ENCODE measurements at places on chromosomes 2 and 18.
A peak's percentile ranks its signal among the peaks of the same experiment; 100 is the strongest.

DNA sequence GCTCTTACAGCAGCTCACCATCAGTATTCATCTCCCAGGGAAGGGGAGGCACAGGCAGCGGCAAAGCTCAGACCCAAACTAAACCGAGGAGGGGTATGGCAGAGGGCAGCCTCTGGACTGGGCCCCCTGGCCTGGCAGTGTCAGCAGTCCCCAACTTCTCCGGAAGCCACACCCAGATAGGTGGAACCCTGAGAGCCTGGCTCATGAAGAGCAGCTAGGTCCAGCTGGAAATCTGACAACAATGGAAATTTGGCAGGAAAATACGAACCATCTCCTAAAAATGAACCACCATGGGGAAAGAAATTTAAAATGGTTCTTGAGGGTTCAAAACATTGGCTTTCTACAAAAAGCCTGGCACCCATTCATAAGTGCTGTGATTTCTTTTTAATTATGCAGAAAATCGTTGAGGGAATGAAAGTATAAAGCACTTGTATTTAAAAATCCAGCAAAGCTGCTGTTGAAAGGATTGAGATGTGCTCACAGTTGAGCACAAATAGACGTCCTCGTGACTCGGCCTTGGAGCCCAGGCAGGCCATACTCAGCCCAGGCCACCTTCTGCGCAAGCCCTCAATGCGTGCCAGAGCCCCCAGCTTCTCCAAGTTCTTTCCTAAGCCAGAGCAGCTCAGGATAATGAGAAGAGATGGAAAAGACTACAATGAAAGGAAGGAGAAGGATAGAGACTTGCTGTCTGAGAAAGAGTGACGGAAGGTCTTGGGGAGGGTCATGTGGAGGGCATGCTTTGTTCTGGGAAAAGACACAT is 93.0 kb downstream of the COL6A3 start:
- H3K4me3 ChIP-seq: no peak overlapping the region
- DNase-seq: no peak

- H3K4me3 ChIP-seq: no peak overlapping the region
- no peaks in the 10 kb centered on the region for H3K4me1 ChIP-seq
- DNase-seq: no peak
- H3K27ac ChIP-seq: no peak overlapping the region
Observed at GRCh38 chr2:100796499-100797100, 23.3 kb upstream of the NPAS2 start.

DNA sequence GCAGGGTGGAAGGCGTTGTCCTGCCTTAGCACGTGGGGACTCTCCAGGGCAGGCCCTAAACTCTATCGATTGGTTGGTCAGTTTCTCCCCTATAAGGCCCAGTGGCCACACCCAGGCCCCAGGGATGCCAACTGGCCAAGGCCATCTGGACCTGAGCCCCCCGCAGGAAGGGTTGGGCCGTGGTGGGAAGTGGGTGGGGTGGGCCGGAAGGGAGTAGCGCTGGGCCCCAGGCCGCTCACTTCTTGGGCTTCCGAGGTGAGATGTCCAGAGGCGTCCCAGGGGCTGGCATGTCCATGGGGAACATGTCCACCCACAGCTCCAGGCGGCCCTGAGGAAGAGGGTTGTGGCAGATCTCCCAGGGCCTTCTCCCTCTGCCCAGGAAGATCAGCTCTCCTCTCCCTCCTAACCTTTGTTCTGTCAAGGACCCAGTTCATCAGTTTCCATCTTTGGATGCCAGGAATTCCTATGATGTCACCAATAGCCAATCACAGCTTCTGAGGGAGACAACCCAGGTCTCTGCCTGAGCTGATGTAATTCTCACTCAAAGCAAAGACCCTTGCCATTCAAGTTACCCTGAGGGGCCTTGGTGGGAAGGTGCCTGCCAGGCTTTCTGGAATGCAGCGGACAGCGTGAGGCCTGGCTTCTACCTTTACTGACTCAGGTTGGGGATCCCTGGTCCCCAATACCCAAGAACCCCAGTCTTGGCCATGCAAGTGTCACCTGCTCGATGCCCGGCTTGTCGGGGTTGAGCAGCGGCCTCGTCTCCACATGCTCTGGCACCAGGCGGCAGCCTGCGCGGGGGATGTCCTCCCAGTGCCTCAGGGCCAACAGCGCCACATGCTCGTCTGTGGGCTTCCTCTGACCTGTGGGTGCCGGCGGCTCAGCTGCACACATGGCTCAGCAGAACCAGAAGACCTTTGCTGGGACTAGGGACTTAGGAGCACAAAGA is 14.4 kb downstream of the OTOF start:
- H3K4me1 ChIP-seq: no peaks in the 10 kb centered on the region
- H3K27ac ChIP-seq: no peak overlapping the region
- H3K27me3 ChIP-seq: no peaks in the 10 kb centered on the region

GRCh38 chr2:239121600-239122012 is 273.7 kb downstream of the TWIST2 start:
- no peak overlapping the region for H3K27ac ChIP-seq
- H3K27me3 ChIP-seq: peaks cover 3% of the 10 kb centered on the region
- peaks cover 20% of the 10 kb centered on the region for H3K36me3 ChIP-seq
- peaks cover 25% of the 10 kb centered on the region for H3K4me1 ChIP-seq
- no peak overlapping the region for H3K4me3 ChIP-seq

DNA sequence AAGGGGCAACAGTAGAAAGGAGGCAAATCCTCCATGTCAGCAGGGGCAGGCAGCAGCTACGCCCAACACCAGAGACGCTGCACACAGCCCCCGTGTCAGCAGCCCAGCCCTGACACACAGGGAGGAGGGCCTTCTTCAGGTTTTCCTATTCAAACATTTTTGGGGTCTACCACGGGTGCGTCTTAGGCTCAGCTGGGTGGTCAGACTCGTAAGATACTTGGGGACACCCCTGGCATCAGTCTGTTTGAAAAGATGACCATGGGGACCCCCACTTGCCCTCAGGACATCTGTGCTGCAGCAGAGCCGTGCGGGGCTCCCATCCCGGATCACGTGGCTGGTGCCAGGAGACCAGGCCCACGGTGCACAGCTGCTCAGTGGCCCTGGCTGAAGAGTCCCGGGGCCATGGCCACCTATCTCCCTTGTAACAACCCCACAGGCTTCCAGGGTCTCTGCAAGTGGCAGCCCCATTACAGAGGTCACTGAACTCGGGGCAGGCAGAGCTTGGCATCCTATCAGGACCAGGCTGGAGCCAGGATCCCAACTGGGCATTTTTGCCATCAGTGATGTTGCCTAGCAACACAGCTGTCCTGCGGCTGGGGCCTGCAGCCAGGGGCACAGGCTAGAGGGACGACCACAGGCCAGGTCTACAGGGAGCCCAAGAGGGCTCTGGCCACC is 82.5 kb downstream of the EDAR start:
- no peak overlapping the region for H3K4me3 ChIP-seq
- H3K36me3 ChIP-seq: no peaks in the 10 kb centered on the region
- no peak overlapping the region for H3K27ac ChIP-seq

- H3K4me3 ChIP-seq: peak overlapping the region; percentile 30
- DNase-seq: no peak
- no peak overlapping the region for H3K27ac ChIP-seq
- H3K27me3 ChIP-seq: peaks cover 21% of the 10 kb centered on the region
- H3K36me3 ChIP-seq: peaks cover 2% of the 10 kb centered on the region
- H3K4me1 ChIP-seq: peaks cover 33% of the 10 kb centered on the region
Observed at GRCh38 chr2:231396058-231396821, 730 bp downstream of the B3GNT7 start.

- H3K4me1 ChIP-seq: no peaks in the 10 kb centered on the region
- no peaks in the 10 kb centered on the region for H3K36me3 ChIP-seq
- DNase-seq: no peak
- no peak overlapping the region for H3K27ac ChIP-seq
Observed at GRCh38 chr2:237371856-237372255, 42.1 kb downstream of the COL6A3 start.

- H3K4me3 ChIP-seq: no peak overlapping the region
- H3K4me1 ChIP-seq: peaks cover 2% of the 10 kb centered on the region
- H3K36me3 ChIP-seq: no peaks in the 10 kb centered on the region
- peaks cover 2% of the 10 kb centered on the region for H3K27me3 ChIP-seq
- no peak overlapping the region for H3K27ac ChIP-seq
Observed at GRCh38 chr2:71510196-71510807, 56.9 kb downstream of the DYSF start.

GRCh38 chr2:68418855-68419254 is 48.2 kb downstream of the FBXO48 start:
- no peaks in the 10 kb centered on the region for H3K27me3 ChIP-seq
- H3K4me1 ChIP-seq: peaks cover 39% of the 10 kb centered on the region
- no peak for DNase-seq
- H3K36me3 ChIP-seq: peaks cover 8% of the 10 kb centered on the region

GRCh38 chr2:37224063-37224462 is 7.3 kb downstream of the CEBPZ start:
- peaks cover 69% of the 10 kb centered on the region for H3K36me3 ChIP-seq
- no peak overlapping the region for H3K4me3 ChIP-seq
- peaks cover 59% of the 10 kb centered on the region for H3K4me1 ChIP-seq
- no peaks in the 10 kb centered on the region for H3K27me3 ChIP-seq
- no peak for DNase-seq
- no peak overlapping the region for H3K27ac ChIP-seq

GRCh38 chr2:212864186-212864585 is 287.2 kb downstream of the IKZF2 start:
- no peak overlapping the region for H3K4me3 ChIP-seq
- no peaks in the 10 kb centered on the region for H3K27me3 ChIP-seq
- no peaks in the 10 kb centered on the region for H3K4me1 ChIP-seq

- peak overlapping the region; percentile 65 for H3K4me3 ChIP-seq
- H3K36me3 ChIP-seq: peaks cover 81% of the 10 kb centered on the region
- no peaks in the 10 kb centered on the region for H3K27me3 ChIP-seq
- peaks cover 59% of the 10 kb centered on the region for H3K4me1 ChIP-seq
- peak overlapping the region; percentile 87 for H3K27ac ChIP-seq
Observed at GRCh38 chr2:218230882-218231281, 13.9 kb downstream of the ARPC2 start.

DNA sequence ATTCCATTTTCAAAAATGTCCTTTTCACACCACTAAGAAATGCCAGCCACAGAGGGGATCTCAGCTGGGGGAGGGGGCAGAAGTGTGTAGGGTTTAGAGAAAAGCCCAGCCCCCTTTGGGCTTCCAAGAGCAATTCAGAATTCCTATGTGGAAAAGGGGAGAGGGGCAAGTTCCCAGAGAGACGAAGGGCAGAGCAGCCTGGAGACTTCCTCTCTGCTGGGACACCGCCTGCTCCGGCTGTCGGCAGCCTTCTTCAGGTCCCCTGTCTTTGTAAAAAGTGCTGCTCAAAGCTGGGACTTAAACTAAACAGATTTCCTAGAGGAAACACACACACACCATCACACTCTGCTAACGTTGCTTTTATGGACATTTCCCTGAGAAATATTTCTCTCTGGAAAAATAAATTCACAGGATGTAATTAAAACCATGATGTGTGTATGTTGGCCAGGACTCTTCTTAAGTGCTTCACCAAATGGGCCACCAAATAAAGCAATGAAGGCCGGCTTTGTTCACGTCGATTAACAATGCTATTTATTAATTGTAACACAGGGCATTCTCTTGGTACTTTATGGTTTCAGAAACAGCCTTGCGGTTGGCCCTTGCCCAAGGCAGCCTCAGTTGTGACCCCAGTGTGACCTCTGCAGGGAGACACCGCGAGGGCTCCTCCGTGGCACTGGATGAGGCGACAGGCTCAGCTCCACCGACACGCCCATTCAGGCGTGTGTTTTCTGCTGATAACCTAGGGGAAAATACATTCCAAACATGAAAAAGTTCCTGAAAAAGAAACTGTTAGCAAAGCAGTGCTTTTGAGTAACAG is 5.6 kb upstream of the ASB1 start:
- peaks cover 7% of the 10 kb centered on the region for H3K4me1 ChIP-seq
- no peaks in the 10 kb centered on the region for H3K27me3 ChIP-seq
- no peak for DNase-seq
- peaks cover 2% of the 10 kb centered on the region for H3K36me3 ChIP-seq
- no peak overlapping the region for H3K27ac ChIP-seq

DNA sequence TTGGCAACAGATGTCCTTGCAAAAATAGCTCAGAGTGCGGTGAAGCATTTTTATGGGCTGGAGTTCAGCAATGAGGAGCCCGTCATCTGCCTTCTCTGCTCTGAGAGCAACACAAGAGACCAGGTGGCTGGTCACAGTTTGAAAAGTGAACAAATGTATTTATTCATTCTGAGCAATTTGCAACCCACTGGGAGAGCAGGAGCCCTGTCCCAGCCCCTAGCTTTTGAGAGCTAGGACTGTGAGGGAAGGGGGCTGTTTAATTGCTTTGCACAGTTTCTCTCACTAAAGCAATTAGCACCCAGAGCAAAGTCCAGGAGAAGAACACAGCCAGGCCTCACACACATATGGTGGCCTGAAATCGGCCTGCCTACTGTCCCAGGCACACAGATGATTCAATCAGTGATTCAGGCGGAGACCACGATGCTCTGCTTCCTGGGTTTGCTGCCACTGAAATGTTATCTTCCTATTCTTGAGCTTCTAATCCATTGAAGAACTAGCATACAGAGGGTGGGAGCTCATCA is 646.1 kb upstream of the ACVR2A start:
- DNase-seq: no peak
- no peaks in the 10 kb centered on the region for H3K27me3 ChIP-seq
- H3K36me3 ChIP-seq: no peaks in the 10 kb centered on the region
- H3K4me3 ChIP-seq: no peak overlapping the region
- no peaks in the 10 kb centered on the region for H3K4me1 ChIP-seq

- H3K27me3 ChIP-seq: no peaks in the 10 kb centered on the region
- no peak for DNase-seq
- H3K4me3 ChIP-seq: no peak overlapping the region
- H3K4me1 ChIP-seq: peaks cover 11% of the 10 kb centered on the region
- no peak overlapping the region for H3K27ac ChIP-seq
- H3K36me3 ChIP-seq: peaks cover 31% of the 10 kb centered on the region
Observed at GRCh38 chr2:32715981-32716380, 88.1 kb downstream of the TTC27 start.

- no peaks in the 10 kb centered on the region for H3K4me1 ChIP-seq
- H3K36me3 ChIP-seq: no peaks in the 10 kb centered on the region
- DNase-seq: no peak
- H3K27ac ChIP-seq: no peak overlapping the region
- no peak overlapping the region for H3K4me3 ChIP-seq
- H3K27me3 ChIP-seq: no peaks in the 10 kb centered on the region
Observed at GRCh38 chr18:10937743-10938640, 211.4 kb downstream of the PIEZO2 start.

GRCh38 chr2:6342273-6342920 is 523.3 kb downstream of the CMPK2 start:
- H3K36me3 ChIP-seq: no peaks in the 10 kb centered on the region
- no peaks in the 10 kb centered on the region for H3K27me3 ChIP-seq
- no peak overlapping the region for H3K4me3 ChIP-seq
- no peaks in the 10 kb centered on the region for H3K4me1 ChIP-seq
